ENCODE measurements at places on chromosomes 12 and 14.

DNA sequence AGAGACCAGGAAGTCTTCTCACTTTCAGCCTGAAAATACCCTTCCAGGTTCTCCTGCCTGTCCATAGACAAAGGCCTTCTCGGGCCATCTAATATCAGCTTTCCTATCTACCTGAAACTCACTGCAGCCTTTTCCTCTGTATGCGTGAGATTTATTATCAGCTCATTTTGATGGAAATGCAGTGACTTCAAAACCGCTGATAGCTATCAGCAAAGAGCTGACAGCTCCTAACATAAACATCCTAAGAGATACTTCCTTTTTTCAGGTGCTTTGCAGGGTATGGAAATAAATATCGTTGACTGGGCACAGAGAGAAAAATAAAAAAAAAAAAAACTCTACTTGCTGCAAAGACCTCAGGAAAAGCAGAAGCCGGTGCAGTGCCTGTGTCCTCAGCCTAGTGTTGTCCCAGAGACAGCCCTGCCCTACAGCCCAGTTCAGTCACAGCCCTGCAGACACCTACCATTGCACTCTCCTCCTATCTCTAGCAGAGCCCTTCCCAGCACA, 215.0 kb upstream of the EGLN3 start:
- no peak for DNase-seq

DNA sequence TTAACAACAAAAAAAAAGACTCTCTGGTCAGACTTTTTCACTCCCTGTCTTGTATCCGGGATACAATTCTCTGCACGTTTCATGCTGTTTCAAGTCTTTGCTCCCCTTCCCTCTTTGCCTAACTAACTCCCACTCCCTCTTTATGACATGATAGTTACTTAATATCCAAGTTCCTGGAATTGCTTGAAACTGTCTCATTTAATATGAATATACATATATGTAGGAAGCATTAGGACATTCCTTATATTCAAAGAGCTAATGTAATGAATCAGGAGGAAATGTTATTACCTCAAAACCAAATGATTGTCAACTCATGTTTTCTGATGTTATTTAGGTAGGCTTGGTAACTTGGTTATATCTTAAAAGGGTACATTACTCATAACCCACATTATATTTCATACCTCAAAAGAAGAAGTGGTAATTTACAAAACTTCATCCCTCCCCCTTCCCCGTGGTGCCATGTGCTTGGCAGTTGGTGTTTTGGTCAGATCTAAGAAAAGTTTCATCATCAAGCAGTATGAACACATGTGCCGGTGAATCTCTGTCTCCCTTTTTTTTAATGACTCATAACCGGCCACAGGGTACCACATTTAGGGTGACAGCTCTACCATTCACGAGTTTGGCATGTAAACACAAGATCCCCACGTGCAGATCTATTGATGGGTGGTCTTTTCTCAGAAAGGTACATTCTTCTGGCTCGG, 56.5 kb downstream of the HCAR2 start:
- DNase-seq, result peak; percentile 72

DNA sequence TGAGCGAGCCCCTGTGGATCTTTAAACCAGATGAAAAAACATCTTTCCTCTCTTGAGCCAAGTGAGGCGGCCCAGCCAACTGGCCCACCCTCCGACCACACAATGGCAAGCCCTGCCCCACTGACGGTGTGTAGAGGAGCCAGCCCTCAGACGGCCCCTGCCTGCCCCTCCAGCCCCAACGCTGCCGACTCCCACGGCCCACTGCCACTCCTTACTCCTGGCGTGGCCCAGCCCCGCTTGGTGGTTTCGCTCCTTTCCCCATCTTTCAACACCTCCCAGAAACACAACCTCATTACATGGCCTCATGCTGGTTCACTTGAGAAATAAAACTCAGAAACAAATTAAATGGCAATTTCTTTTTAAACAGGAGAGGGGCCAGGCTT, 80.6 kb upstream of the DICER1 start:
- DNase-seq, result no peak

- no peak for DNase-seq
Observed at GRCh38 chr12:57146092-57146491, 1.3 kb downstream of the LRP1-AS start.

DNA sequence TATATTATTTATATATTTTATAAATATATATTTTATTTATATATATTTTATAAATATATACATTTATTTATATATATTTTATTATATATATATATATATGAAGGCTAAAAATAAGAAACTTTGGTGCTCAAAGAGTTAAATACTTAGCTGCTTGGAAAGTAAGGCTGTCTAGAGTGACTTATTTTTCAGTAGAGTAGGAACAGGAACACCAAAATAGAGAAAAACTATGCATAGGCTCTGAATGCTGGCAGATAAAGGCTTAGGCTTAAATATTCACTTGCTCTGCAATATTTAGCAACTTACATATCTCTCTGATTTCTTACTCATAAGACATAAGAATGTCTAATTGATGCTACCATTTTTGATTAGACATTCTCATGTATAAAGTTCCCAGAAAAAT, 991.2 kb downstream of the VRK1 start:
- no peak for DNase-seq

GRCh38 chr12:113114447-113115178, 20.9 kb downstream of the RASAL1 start:
- no peak for DNase-seq

DNA sequence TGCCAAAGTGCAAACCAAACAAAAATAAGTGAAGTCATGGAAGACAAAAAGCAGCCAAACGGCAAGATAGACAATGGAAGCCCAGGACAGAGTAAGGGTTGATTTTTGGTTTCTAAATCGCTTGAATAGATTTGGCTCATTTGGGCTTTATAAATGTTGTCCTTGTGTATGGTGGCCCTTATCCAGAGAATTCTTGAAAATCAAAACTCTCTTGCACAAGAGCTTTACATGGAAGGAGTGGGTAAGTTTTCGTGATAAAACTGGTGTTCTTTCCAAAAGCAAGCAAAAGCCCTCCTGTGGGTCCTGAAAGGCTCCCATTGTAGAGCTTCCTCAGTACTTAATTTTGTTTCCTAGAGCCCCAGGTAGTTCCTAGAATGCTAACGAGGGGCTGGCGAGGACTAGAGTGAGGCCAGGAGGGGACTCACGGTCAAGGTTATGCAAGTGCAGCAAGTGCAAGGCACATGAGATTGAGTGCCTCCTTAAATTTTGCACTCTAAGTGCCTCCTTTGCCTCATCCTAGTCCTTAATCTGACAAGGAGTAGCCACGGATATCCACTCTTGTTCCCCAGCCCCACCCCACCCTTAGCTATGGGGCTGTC, 4.1 kb downstream of the SIX6 start:
- DNase-seq, result no peak

GRCh38 chr12:124539084-124540041, 28.0 kb downstream of the NCOR2 start:
- no peak for DNase-seq

- peak; percentile 33 for DNase-seq
Observed at GRCh38 chr12:121980191-121980891, 41.3 kb upstream of the BCL7A start.

GRCh38 chr12:23211384-23212320, 586.7 kb downstream of the ETNK1 start:
- DNase-seq, result no peak

- DNase-seq, result no peak
Observed at GRCh38 chr12:114185036-114185435, 218.9 kb upstream of the RBM19 start.

DNA sequence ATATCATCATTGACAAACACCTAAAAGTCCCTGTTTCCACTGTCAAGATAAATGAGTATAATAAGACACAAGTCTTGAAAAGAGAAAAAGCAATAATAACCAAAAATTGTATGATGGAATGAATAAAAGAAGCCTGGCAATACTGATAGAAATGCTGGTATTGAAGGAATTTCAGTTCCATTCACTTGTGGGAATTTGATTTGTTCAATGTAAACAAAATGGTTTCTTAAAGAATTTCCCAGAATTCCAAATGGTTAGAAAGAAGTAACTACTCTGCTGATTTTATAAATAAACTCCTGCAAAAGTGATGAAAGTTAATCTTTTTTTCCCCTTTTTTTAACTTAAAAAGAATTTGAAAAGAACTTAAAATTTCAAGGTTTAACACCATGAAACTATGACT, 129.9 kb upstream of the PDZRN4 start:
- DNase-seq, result no peak

DNA sequence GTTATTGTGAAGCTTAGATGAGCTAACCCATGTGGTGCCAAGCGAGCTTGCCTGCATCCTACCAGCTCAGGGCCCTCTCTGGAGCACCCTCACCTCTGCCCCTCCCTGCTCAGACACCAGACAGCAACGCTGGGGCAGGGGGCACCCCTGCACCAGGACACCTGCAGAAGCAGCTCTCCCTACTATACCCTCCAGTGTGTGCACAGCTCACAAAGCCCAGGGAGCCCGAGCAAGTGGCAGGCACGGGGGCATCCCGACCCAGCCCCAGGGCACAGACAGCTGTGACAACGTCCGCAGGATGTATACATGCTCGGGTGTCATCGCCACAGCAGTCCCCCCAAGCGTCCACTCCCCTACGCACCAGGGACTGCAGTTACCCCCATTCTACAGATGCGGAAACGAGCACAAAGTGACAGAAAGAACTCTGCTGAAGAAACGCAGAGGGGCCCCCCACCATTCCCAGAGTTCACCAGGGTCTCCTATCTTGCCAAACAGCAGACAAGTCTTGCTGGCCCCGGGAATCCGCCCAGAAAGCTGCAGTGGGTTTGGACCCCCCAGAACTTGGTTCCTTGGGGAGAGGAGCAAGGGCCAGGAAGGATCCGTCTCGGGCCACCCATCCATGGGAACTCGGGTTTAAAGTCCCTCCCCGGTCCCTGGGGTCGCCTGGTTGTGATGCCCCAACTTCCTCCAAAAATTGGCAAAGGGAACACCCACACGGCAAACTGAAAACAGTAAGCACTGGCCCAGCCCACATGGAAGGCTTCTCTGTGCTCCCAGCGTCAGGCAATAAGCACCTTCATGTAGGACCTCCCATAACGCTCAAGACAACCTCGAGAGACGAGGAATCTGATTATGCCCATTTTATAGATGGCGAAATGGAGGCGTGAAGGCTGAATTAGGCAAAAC, 12.0 kb downstream of the NCOR2 start:
- no peak for DNase-seq

DNA sequence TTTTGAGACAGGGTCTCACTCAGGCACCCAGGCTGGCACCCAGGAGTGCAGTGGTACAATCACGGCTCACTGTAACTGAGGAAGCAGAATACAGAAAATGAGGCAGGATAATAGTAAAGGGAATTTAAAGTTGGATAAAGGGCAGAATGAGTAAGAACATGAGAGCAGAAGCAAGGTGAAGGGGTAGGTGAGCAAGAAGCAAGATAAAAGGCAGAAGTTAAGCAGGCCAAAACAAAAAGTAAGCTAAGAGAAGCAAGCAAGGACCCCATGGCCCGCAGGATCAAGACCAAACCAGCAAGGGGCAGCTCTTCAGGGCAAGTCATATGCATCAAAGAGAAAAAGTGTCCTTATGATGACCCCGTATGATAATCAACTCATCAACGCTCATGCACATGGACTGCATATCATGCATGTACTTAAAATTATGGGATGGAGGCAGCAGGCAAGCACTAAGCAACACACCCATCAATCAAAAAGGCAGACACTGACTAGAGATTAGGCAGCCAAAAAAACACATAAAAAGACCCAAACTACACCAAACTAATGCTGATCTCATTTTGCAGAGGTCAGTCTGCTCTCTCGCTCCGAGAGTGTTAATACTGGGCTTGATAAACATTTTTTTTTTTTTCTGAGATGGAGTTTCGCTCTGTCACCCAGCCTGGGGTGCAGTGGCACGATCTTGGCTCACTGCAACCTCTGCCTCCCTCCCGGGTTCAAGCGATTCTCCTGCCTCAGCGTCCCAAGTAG, 11.6 kb downstream of the TIMELESS start:
- no peak for DNase-seq

GRCh38 chr14:33943096-33943883, 7.6 kb downstream of the EGLN3 start:
- no peak for DNase-seq

- DNase-seq, result no peak
Observed at GRCh38 chr12:103431950-103432349, 63.8 kb downstream of the C12orf42 start.

DNA sequence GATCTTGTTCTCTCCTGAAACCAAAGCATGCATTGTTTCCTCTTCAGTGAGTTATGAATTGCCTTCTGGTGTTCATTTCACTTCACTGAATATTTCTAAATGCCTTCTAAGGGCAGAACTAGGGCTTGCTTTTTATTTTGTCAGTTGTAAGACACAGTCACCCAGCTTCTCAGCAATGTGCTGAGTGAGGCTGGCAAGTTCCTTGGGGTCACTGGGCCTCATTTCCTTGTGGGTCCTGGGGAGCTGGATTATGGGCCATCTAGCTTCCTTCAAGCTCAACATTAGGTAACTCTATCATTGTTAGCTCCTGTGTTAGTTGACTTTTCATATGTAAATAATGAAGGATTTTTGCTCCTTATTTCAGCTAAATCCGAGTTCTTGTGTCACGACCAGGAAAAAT, 13.8 kb downstream of the ASCL4 start:
- no peak for DNase-seq

DNA sequence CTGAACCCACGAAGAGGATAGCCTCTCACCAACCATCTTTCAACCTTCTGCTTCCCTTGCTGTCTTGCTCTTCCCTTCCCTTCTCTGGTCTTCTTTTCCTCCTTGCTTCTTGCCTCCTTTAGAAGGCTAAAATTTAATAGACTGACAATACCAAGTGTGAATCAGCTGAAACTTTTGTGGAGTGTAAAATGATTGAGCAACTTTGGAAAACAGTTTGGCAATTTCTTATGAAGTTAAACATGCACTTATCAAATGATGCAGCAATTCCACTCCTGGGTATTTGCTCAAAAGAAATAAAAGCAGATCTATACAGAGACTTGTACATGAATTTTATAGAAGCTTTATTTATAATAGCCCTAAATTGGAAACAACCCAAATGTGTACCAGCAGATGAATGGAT, 3.3 kb upstream of the KRT86 start:
- no peak for DNase-seq

DNA sequence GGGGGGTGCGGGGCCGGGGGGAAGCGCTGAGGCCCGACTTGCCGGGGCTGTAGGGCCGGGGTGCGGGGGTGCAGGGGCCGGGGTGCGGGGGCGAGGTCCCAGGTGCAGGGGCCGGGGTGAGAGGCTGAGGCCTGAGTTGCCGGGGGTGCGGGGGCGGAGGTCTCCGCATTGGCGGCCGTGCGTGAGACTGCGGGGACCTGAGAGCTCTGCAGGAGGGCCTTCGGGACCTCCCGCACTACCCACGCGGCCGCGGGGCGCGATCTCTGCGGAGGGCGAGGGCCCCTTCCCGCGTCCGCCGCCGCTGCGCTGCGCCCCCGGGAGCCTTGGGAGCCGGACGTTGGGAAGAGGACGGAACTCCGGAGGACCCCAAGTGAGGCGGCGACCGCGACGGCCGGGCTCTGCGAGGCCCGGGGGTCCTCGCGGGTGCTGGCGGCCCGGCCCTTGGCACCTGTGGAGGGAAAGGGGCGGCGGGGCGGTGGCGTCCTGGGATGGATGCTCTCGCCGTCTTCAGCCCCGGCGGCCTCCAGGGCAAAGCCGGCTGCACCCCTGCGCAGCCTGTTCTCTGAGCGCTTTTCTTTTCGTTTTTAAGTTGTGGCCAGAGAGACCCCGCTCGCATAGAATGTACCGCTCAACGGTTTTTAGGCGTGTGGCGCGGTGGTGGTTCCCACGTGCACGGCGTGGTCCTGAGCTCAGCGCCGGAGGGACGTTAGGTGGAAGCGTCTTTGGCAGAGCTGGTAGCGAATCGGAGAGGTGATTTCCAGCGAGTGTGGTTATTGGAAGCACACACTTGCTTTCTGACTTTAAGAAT, 1.3 kb downstream of the PIWIL1 start:
- DNase-seq, result no peak

- no peak for DNase-seq
Observed at GRCh38 chr14:103880348-103881267, 33.2 kb upstream of the PPP1R13B start.

All from activated CD4-positive, alpha-beta T cell treated with anti-CD3 and anti-CD28 coated beads for 48 hours (primary cell).